EL (cell line): ENCODE measurements at places on chromosomes 3 and 15.

GRCh38 chr3:187064210-187065115, 74.8 kb downstream of the RPL39L start:
- DNase-seq: peak; percentile 47

DNA sequence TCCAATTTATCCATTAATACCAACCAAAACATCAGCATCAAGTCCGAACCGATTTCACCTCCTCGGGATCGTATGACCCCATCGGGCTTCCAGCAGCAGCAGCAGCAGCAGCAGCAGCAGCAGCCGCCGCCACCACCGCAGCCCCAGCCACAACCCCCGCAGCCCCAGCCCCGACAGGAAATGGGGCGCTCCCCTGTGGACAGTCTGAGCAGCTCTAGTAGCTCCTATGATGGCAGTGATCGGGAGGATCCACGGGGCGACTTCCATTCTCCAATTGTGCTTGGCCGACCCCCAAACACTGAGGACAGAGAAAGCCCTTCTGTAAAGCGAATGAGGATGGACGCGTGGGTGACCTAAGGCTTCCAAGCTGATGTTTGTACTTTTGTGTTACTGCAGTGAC, 20.8 kb downstream of the LYSMD4 start:
- DNase-seq: no peak

- DNase-seq: peak; percentile 60
Observed at GRCh38 chr15:80587816-80588456, 107.2 kb upstream of the ABHD17C start.

DNA sequence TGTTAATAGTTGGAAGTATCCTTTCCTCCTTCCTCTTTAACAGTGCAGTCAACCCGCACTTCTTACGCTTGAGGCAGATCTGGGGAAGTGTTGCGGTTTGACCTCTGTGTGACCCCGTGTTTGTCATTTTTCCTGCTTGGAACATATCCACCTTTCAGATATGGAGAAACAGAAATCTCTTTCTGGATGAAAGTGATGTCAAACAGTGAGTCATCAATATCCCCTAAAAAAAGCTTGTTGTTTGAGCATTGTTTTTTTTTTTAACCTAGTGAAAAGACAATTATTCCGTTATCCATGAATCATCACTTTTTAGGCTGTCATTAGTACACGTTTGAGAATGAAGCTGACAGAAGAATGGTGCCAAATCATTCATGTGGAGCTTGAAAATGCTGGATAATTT, 293.7 kb downstream of the ARPP21 start:
- DNase-seq: peak; percentile 89

- DNase-seq: no peak
Observed at GRCh38 chr3:34185301-34185700, 386.9 kb downstream of the PDCD6IP start.

DNA sequence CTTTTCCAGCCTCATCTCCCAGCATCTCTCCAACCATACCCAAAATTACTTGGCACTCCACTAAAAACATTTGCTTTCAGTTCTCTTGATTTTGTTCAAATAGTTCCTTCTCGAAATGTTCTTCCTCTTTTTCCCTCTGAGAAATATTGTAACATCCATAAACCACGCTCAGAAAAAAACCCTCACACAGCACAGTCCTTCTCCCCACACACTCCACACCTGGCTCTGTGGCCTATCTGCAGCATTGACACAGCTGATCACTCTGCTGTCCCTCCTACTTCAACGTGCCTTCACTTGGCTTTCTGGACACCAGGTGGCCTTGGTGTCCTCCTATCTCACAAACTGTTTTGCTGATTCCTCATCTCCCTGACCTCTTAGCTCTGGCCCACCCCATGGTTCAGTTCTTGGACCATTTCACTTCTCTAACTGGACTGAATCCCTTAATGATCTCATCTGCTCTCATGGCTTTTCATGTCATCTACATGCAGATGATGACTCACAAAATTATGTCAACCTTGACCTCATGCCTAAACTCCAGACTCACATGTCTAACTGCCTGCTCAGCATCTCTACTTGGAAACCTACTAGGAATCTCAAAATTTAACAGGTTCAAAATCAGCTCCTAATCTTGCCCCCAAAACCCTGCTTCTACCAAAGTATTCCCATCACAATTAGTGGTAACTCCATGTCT, 93.3 kb downstream of the TRIM42 start:
- no peak for DNase-seq

DNA sequence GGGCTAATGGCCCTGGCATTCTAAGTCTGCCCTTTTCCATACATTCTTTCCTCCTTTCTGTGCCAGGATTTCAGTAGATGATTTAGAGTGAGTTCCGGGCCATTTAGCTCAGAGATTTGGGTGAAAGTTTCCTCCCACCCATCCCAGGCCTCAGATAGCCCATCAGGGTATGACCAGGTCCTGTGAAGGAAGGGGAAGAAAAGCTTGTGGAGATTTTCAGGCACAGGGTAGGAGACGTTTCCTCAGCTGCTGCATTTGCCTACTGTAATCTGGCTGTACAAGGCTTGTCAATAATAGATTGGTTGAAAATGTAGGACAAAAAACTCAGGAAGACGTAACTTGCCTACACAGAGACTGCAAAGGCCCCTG, 63.2 kb upstream of the BCL6 start:
- DNase-seq: no peak

DNA sequence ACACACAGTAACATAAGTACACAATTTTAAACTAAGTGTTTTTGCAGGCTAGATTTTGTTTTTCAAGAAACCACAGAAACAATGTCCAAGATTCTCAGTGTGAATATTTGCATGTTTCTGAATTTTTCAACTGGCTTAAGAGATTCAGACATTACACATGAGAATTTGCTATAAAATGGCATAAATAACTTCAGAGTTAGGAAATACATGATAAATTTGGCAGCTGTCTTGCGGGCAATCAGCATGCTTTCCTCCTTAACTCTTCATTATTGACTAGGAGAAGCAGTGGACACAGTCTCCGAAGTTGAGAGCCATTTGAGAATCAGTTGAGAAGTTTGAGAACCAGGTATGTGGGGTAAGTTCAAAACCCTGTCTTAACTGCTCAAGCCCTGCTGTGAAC, 625.6 kb upstream of the SGO1 start:
- DNase-seq: no peak

DNA sequence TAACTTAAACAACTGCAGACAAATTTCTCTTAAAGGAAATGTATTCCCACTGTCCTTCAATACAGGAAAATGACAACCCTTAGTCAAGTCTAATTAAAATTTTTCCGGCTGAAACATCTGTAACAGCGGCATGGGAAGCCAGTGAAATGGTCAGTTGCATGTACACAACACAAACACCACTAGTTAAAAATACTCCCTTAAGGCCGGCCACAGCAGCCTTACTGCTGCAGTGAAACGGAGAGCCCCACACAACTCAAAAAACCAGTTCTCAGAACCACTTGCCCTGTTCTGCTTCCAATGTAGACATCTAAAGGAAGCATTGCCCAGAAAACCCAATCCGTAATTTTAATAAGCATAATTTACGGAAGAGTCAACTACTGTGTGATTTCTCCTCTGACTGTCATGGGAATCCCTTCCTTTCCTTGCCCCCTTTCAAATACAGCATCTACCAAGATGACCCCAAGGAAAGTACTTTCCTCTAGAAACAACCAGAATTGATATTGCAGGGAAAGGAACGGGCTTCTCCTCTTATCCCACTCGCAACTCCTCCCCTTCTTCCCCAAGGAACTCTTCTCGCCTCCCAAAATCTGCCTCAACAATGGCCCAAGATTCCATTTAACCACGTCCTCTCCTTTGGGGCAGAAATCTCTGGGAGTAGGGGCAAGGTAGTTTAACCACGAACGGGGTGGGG, 1.6 kb downstream of the FBN1 start:
- DNase-seq: peak; percentile 46

DNA sequence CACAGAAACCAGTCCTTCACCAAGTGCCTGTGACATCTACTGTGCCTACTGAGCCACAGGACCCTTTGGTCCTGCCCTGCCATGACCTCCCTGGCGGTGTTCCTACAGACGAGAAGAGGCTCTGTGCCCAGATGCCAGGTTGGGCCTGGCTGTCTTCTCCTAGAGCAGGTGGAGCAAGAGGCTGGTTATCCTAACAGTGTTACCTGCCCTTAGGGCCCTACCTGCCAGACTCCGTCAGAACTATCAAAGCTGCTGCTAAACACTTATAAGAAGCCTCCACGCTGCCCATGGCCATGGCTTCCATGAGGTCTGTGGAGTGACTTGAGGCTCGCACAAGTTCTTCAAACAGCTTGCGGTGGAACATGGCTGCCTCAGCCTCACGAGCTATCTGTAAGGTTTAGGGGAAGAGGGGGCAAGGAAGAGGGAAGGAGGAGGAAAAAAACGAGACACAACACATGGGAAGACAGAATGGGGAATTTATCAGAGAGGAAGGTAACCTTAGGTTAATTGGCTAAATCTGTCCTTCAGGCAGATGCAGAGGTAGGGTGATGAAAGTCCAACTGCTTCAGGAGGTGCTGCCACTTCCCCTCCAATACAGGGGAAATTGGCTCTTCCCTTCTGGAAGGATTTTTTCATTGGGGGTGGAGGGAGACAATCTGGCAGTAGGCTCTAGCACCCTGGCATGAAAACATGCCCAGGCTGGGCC, 5.4 kb upstream of the GRAMD2A start:
- no peak for DNase-seq

- DNase-seq: no peak
Observed at GRCh38 chr3:164748626-164749025, 329.7 kb downstream of the SI start.

- no peak for DNase-seq
Observed at GRCh38 chr15:73844356-73844755, 29.0 kb upstream of the TBC1D21 start.

- DNase-seq: peak; percentile 94
Observed at GRCh38 chr3:66047311-66048050, 8.8 kb upstream of the MAGI1 start.

- no peak for DNase-seq
Observed at GRCh38 chr15:78071383-78071782, 6.1 kb downstream of the TBC1D2B start.

DNA sequence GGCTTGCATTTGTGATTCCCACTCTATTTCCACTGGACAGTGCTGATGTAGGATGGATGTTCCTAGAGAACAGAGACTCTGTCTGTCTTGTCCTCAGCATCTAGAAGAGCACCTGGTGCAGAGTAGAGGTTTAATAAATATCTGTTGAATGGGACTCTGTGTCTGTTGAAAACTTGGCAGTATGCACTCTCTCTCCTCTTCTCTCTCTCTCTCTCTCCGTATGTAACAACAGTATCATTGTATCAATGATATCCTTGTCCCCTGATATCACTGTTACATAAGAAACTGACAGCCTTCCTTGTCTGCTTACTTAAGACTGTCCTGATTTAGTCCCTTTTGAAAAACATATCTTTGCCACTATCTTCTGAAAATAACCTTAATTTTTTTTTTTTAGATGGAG, 24.3 kb upstream of the MGLL start:
- DNase-seq: no peak

- DNase-seq: no peak
Observed at GRCh38 chr3:139639662-139640061, 38.1 kb downstream of the NMNAT3 start.

GRCh38 chr3:73061416-73061815, at the start of gene EBLN2:
TSS of gene EBLN2 (plus strand) at chr3:73061659. CDS start at chr3:73062082, 423 bp downstream.
- no peak for DNase-seq

GRCh38 chr3:178300441-178300959, 235.7 kb upstream of the KCNMB2 start:
- DNase-seq: no peak

DNA sequence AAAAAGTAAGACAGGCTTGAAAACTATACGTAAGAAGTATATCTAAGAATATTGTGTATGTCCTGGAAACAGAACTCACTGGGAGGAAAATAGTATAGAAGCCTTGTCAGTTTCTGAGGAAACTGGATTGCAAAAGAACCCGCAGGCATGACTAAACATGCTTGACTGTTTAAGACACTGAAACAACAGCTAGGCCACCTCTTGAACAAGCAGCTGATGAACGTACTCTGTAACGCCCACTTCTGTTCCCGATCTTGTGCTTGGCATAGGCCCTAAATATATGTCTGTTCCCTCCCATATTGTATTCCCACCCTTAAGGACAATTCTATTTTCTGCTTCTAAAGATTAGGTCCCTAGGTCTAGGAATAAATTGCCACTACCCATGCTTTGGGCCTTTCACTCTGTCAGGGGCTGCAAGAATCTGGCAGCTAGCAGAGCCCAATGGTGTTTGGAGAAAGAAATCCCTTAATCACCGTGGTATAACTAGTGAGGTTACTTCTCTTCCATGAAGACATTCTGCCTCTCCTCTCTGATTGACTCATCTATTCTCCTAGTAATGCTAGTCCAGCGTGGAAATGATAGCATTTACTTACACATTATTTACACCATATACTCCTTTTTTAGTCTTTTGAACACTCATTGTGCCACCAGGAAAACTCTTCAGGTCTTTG, 46.2 kb downstream of the CD200 start:
- peak; percentile 7 for DNase-seq

DNA sequence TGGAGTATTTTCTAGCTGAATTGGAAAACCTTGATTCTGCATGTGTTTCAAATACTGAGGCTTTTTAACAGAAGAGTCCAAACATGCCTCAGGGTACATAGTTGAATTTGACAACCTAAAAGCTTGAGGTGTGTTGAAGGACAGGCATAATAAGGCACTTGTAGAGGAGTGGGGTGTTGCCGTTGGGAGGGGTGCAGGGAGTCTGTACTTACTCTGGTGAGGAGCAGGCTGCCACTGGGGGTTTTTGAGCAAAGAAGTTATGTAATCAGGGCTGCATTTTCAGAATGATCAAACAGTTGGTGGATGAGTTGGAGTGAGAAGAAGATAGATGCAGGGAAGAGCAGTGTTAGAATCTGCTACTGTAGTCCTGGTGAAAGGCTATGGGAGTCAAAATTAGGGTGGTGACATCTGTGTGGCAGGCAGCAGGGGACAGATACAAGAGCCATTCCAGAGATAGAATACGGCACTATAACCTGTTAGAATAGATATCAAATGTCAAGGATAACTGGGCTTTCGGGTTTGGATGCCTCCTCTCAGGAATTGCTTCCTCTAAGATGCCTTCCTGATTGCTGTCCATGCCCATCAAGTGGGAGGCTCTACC, 161.6 kb downstream of the GHSR start:
- DNase-seq: no peak

DNA sequence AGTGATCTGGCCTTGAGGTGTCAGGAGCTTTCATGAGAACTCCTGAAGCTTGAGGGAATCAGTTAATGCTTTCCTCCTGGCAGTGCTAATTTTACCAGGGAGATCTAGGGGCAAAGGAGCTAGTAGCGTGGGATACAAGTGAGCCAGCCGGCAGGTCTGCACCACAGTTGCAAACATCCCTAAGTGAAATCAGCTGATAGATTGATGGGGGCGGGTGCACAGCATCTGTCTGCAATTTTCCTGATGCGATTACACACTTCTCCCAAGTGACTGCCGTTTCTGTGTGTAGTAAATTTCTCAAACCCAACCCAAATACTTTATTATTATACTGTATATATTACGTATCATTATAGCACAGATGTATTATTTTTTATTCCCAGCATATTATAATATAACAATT, 304.5 kb downstream of the AGBL1 start:
- DNase-seq: no peak

DNA sequence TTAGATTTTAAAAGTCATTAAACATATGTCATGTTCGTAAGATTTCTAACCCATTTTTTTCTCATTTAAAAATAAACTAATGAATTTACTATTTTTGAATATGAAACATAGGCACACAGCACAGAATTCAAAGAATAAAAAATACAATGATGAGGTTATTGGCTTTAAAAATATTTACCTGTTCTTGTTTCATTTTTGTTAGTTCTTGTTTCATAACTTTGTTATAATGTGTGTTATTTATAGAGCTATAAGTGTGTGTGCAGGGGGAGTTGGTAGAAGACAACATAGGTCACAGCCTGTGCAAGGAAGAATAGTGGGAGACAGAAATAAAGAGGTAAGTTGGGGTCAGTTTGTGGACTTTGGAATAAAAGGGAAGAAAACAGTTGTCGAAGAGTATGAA, 30.8 kb upstream of the NRROS start:
- DNase-seq: no peak
